Stimulated activated CD8-positive, alpha-beta memory T cell treated with anti-CD3 and anti-CD28 coated beads, Interleukin-7, amount 100 ng/mL, for 4 hours (primary cell): ENCODE measurements at places on chromosomes 4 and X.
A peak's percentile ranks its signal among the peaks of the same experiment; 100 is the strongest.

DNA sequence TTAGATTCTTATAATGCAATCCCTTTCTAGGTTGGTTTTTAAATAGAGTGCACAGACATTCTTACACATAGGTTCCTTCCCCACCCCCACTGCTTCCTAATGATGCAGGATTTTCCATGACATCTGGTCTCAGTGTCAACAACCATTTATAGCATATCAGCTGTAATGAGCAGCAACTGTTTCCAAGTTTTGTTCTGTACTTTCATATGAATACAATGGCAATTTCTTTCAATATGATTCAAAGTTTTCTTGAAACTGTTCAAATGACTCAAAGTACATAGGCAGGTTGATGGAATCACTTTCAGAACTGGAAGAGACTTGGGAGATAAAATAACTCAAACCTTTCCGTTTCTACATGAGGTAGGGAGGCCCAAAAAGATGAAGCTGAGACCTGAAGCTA, 220.7 kb downstream of the CAMK2D start:
- peak; percentile 33 for DNase-seq

- DNase-seq: no peak
Measured at GRCh38 chrX:154486396-154487207, at the start of gene UBL4A. TSS of gene UBL4A (minus strand) at chrX:154486615. CDS start at chrX:154486584, 31 bp downstream.

DNA sequence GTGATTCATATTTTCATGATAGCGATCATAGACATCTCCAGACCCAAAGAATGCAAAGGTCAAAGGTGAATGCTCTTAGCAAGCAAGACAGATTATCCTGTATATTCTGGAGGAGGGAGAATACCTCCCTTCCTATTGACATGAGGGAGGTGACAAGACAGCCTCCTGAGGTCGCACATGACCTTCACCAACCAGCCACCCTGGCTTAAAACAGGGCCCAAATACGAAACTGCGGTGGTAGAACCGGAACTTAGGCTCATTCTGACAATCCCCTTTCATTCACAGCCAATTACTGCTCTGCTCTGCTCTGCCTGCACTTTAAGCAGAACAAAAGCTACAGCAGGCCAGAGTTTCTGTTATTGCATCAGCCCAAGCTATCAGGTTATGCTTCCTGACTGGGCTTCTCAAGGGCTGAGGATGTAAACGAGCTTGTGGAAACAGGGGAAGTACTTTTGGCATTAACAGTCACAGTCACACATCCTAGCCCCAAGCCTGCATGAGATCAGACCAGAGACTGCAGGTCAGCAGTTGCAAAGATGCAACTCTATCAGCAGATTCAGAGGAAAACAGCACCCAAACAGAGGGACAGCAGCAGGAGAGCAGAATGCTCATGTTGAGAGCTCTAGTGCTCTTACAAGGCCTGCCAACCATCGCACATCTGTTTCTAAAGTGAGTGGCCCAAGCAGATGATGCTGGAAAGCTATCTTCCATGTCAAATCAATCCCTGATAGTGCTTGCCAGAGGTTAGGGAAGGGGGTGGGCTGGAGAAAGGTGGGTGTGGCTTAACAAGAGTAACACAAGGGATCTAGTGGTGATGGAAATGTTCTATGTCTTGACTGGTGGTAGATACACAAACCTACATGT, 51.3 kb upstream of the MAP3K15 start:
- no peak for DNase-seq

- no peak for DNase-seq
Measured at GRCh38 chr4:140122891-140123290, 31.1 kb downstream of the MAML3 start.

- no peak for DNase-seq
Measured at GRCh38 chr4:39759569-39759968, 61.6 kb downstream of the UBE2K start.
